Uterus (tissue), 4 donors: ENCODE measurements at places on chromosomes 2 and 18. TPM values are rescaled to one million over a fixed set of nuclear protein-coding genes. Genes with fewer than 3 reads are reported as not detected.

Gene PUM2
- 138 TPM for total RNA-seq

Gene ALLC
- total RNA-seq = not detected

Gene IL18RAP
- 0.29 TPM for total RNA-seq

Gene SKOR2
- not detected for total RNA-seq

Gene SALL3
- total RNA-seq = 0.28 TPM

Gene ANKRD23
- total RNA-seq = 12.5 TPM

Gene AGAP1
- 5.3 TPM for total RNA-seq

Gene SLC66A2
- 27.7 TPM for total RNA-seq

Gene RGPD8
- 39.8 TPM for total RNA-seq

Gene HNMT
- 66.2 TPM for total RNA-seq

Gene FAM228A
- 3.1 TPM for total RNA-seq

Gene CFC1
- not detected for total RNA-seq

- H3K36me3 ChIP-seq = no peaks in the 10 kb centered on the region
- no peak for DNase-seq
- no peak overlapping the region for H3K4me3 ChIP-seq
- H3K4me1 ChIP-seq = no peaks in the 10 kb centered on the region
Measured at GRCh38 chr18:2642771-2643170, 12.8 kb upstream of the SMCHD1 start.

GRCh38 chr18:48790869-48791635, 159.7 kb downstream of the SMAD7 start:
- peak overlapping the region; percentile 16 for H3K27ac ChIP-seq
- no peak overlapping the region for H3K4me3 ChIP-seq
- DNase-seq = peak; percentile 15
- no peaks in the 10 kb centered on the region for H3K36me3 ChIP-seq
- no peaks in the 10 kb centered on the region for H3K27me3 ChIP-seq

DNA sequence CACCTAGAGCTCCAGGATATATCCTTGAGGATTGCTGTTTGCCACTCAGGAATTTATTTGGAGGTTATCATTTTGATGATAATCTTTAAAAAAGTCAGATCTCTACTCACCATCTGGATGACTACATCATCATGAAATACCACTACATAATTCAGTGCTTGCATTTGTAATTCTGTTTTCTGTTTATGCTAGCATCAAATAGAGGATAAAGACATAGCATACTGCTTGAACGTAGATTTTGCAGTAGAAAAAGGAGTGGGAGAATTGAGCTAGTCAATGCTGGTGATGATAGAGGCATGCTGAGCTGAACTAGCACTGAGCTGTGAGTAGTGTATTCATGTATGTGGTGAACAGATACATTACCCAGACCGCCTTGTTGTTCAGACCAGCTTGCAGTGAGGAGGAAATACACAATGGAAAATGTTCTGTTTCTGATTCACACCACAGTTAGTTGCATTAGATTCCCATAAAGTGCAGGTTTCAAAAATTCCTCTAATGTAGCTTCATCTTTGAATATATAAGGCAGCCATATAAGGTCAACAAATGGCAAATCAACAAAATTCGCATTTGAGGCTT, 68.8 kb upstream of the CDC42EP3 start:
- no peaks in the 10 kb centered on the region for H3K4me1 ChIP-seq
- no peak for DNase-seq
- no peak overlapping the region for H3K4me3 ChIP-seq
- H3K36me3 ChIP-seq = no peaks in the 10 kb centered on the region
- H3K27ac ChIP-seq = peak overlapping the region; percentile 16

- H3K36me3 ChIP-seq = no peaks in the 10 kb centered on the region
- no peak overlapping the region for H3K4me3 ChIP-seq
- DNase-seq = no peak
- no peaks in the 10 kb centered on the region for H3K4me1 ChIP-seq
Measured at GRCh38 chr2:4937550-4937949, 754.6 kb upstream of the SOX11 start.

GRCh38 chr2:159195697-159196096, 90.8 kb downstream of the WDSUB1 start:
- H3K4me1 ChIP-seq = no peaks in the 10 kb centered on the region
- H3K4me3 ChIP-seq = no peak overlapping the region
- no peak overlapping the region for H3K27ac ChIP-seq
- H3K27me3 ChIP-seq = no peaks in the 10 kb centered on the region

- H3K27me3 ChIP-seq = no peaks in the 10 kb centered on the region
- H3K4me3 ChIP-seq = no peak overlapping the region
- no peaks in the 10 kb centered on the region for H3K36me3 ChIP-seq
- H3K27ac ChIP-seq = no peak overlapping the region
- H3K4me1 ChIP-seq = no peaks in the 10 kb centered on the region
- no peak for DNase-seq
Measured at GRCh38 chr18:35352778-35353177, 8.6 kb upstream of the ZNF24 start.

DNA sequence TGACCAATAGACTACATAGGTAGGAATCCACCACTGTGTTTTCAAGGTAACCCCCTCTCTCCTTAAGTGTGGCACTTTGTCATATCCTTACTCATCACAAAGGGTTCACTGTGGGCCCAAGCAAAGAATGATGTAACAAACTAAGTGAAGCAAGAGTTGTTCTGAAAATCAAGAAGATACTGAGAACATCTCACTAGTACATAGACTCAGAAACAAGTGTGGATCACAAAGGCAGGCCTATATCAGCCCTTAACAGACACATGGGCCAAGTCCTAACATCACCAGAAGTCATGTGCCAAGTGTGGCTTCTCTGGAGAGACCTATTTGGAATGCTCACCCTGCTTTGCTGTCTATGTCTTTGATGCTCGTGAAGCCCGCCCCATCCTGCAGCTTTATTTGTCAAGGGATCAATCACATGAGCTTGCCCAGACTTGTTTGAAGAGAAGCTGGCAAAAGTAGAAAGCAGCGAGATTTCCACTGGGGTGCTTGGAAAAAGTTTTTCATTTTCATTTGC, 131.2 kb upstream of the TTC39C start:
- H3K4me3 ChIP-seq = no peak overlapping the region
- no peak for DNase-seq
- no peaks in the 10 kb centered on the region for H3K36me3 ChIP-seq
- H3K27me3 ChIP-seq = no peaks in the 10 kb centered on the region

DNA sequence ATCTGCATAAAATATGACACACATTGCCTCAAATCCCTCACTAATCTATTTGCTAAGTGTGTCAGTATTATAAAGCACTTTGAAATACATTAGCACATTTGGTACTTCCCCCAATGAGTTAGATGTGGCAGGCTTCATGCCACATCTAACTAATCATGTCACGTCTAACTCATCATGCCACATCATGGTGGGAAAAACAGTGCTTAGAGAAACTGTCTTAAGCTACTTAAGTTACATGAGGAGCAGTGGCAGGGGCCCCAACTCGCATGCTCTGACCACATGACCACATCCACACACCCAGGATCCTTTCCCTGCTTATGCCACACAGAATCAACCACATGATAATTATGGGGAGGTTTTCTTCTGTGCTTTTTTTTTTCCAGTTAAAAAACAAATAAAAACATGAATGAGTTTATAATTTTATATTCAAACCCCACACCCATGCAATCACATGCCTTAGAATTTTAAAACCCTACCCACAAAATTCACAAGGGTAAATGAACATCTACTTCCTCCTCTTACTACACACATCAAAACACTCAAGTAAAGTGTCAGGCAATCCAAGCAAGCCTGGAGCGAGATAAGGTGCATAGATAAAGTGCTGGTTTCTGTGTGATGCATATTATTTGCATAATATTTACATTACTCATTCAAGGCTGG, 1.6 kb downstream of the ABCA12 start:
- no peaks in the 10 kb centered on the region for H3K27me3 ChIP-seq
- H3K27ac ChIP-seq = no peak overlapping the region
- H3K4me1 ChIP-seq = no peaks in the 10 kb centered on the region
- H3K4me3 ChIP-seq = no peak overlapping the region
- H3K36me3 ChIP-seq = no peaks in the 10 kb centered on the region
- DNase-seq = no peak

- H3K4me3 ChIP-seq = no peak overlapping the region
- H3K36me3 ChIP-seq = no peaks in the 10 kb centered on the region
- DNase-seq = no peak
- no peak overlapping the region for H3K27ac ChIP-seq
Measured at GRCh38 chr2:120480346-120480902, 134.5 kb downstream of the INHBB start.

GRCh38 chr2:105755895-105756294, 11.2 kb downstream of the NCK2 start:
- H3K27me3 ChIP-seq = no peaks in the 10 kb centered on the region
- H3K4me3 ChIP-seq = no peak overlapping the region
- no peak overlapping the region for H3K27ac ChIP-seq

GRCh38 chr2:204973616-204974015, 428.3 kb downstream of the PARD3B start:
- no peak for DNase-seq
- H3K27me3 ChIP-seq = no peaks in the 10 kb centered on the region
- no peak overlapping the region for H3K27ac ChIP-seq
- no peaks in the 10 kb centered on the region for H3K4me1 ChIP-seq
- no peaks in the 10 kb centered on the region for H3K36me3 ChIP-seq
- no peak overlapping the region for H3K4me3 ChIP-seq

GRCh38 chr2:172434821-172435605, 7.6 kb downstream of the ITGA6 start:
- no peaks in the 10 kb centered on the region for H3K4me1 ChIP-seq
- DNase-seq = no peak
- no peaks in the 10 kb centered on the region for H3K27me3 ChIP-seq
- no peaks in the 10 kb centered on the region for H3K36me3 ChIP-seq

- no peaks in the 10 kb centered on the region for H3K36me3 ChIP-seq
- no peak for DNase-seq
- H3K4me3 ChIP-seq = no peak overlapping the region
- no peaks in the 10 kb centered on the region for H3K27me3 ChIP-seq
- H3K4me1 ChIP-seq = no peaks in the 10 kb centered on the region
- H3K27ac ChIP-seq = no peak overlapping the region
Measured at GRCh38 chr2:59986511-59986910, 566.9 kb downstream of the BCL11A start.

GRCh38 chr2:134505446-134505845, 213.4 kb downstream of the TMEM163 start:
- no peaks in the 10 kb centered on the region for H3K27me3 ChIP-seq
- H3K4me1 ChIP-seq = no peaks in the 10 kb centered on the region
- H3K36me3 ChIP-seq = no peaks in the 10 kb centered on the region
- H3K4me3 ChIP-seq = no peak overlapping the region

- H3K27ac ChIP-seq = no peak overlapping the region
- no peak for DNase-seq
- H3K36me3 ChIP-seq = no peaks in the 10 kb centered on the region
- H3K27me3 ChIP-seq = no peaks in the 10 kb centered on the region
- no peak overlapping the region for H3K4me3 ChIP-seq
- no peaks in the 10 kb centered on the region for H3K4me1 ChIP-seq
Measured at GRCh38 chr2:36808386-36809068, 112.0 kb downstream of the VIT start.

DNA sequence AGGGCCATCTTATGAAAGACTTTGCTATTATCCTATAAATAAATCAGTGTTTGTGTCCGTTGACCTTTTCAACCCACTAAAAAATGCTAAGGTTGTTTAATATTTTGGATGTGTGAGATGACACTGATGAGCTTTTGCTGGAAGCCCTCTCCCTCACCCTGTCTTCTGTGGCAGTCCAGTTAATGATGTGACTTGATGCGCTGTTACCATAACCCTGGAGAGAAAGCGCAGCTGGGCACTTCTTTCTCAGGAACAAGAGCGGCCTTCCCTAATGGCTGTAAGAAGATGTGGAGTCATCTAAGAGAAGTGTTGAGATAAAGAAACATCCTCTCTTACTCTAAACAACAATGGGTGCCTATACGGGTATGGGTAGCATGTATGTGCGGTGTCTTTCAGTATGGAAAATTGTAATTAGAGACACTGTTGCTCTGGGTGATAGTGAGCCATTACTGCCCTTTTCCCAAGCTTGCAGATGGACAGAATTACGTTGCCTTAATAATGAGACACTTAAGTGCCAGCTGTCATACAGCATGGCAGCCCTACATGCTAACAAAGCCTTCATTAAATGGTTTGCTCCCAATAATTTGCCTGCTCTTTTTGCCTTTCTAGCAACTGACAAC, 165.6 kb upstream of the NABP1 start:
- H3K27me3 ChIP-seq = no peaks in the 10 kb centered on the region
- no peak overlapping the region for H3K4me3 ChIP-seq
- no peak overlapping the region for H3K27ac ChIP-seq
- DNase-seq = no peak

GRCh38 chr2:20933714-20934113, 110.2 kb downstream of the APOB start:
- no peak for DNase-seq
- H3K36me3 ChIP-seq = no peaks in the 10 kb centered on the region
- no peaks in the 10 kb centered on the region for H3K27me3 ChIP-seq
- no peak overlapping the region for H3K4me3 ChIP-seq
- peak overlapping the region; percentile 27 for H3K27ac ChIP-seq

GRCh38 chr2:72991980-72992733, 74.8 kb downstream of the EMX1 start:
- H3K4me3 ChIP-seq = no peak overlapping the region
- H3K4me1 ChIP-seq = no peaks in the 10 kb centered on the region

DNA sequence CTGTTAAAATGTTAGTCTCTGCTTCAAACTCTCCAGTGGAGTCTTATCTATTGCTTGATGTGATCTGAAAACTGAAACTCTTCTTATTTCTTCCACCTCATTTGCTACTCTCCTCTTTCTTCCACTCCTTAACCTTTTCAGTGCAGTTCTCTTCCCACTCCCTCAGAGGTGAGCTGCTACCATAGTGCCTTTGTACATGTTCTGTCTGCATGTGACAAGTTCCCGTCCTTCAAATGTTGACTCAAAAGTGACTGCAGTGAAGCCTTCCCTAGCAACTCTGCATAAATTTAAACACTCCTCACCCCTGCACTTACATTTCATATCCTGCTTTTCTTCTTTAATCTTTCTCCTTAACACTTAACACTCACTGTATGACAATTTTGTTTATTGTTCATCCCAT, 12.1 kb downstream of the SGO2 start:
- no peaks in the 10 kb centered on the region for H3K4me1 ChIP-seq
- H3K27me3 ChIP-seq = no peaks in the 10 kb centered on the region
- DNase-seq = no peak
- no peak overlapping the region for H3K4me3 ChIP-seq

DNA sequence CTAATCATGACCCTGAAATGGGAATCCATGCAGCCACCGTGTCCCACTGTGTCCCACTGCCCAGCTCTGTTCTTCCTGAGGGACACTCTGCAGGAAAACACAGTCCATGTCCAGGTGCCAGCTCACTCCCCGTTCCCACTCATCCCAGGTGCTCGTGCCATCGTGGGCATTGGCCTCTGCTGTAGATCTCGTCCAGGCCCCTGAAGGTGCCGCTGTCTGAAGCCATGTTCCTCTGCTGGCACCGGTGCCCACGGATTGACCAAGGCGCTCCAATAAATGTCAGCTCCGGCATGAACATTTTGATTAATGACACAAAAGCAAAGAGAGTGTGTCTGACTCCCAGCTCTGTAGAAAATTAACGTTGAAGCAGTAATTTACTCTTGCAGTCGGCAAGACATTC, 280.1 kb upstream of the SALL3 start:
- DNase-seq = no peak
- no peak overlapping the region for H3K4me3 ChIP-seq
- H3K4me1 ChIP-seq = no peaks in the 10 kb centered on the region
- H3K27me3 ChIP-seq = no peaks in the 10 kb centered on the region
- H3K27ac ChIP-seq = no peak overlapping the region
